ENCODE measurements at places on chromosomes 7 and 10.

GRCh38 chr10:85864868-85865526 is 501.6 kb downstream of the GRID1 start:
- DNase-seq = no peak

DNA sequence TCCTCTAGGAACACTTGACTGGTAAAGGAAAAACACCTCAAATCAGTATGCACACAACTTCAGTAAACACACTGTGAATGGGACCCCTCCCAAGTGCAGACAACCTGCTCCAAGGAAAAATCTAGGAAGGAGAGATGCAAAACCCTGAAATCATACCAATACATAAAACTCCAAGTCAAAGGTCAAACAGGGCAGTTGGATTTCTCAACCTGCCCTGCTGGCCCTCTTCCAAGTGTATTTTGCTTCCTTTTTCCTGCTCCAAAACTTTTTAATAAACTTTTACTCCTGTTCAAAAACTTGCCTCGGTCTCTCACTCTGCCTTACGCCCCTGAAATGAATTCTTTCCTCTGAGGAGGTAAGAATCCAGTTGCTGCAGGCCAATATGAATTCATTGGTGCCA is 665.1 kb downstream of the SORCS1 start:
- DNase-seq = no peak

DNA sequence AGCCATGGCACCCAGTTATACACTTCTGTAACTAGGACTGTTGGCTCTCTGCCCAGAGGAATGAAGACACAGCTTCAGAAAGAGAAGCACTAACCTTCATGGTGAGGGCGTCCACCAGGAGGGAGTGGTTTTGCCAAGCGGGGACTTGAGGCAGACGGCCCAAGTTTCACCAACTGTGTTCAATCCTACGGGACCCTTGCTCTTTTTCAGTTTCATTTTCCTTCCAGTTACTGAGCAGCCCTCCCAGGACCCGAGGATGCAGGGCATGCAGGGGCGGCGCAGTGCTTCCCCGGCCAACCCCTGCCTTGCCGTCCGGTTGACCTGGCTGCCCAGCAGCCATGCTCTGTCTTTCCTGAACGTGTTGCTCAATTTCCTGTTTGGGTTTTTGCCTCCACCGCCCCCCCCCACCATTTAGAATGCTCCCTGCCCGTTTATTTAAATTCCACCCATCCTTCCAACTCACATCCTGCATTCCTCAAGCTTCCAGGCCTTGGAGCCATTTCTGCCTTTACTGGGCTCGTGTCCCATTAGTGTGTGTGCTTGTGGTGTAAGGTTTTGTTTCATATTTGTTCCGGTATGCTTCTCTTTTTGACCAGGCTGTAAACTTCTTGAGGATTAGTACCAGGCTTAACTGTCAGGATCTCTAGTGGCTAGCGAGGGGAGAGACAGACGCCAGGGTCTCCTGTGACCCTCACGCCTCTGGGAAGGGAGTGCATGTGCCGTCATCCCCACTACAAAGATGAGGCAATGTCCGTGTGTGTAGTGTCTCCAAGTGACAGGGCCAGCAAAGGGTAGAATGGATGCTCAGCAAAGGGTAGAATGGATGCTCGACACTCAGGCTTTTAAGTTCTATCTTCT is 31.6 kb downstream of the IL15RA start:
- DNase-seq = peak; percentile 73

- peak; percentile 62 for DNase-seq
These were observed 42.1 kb downstream of the WBP1L start for GRCh38 chr10:102785818-102786217.

GRCh38 chr7:123622660-123623386 is 21.2 kb downstream of the ASB15 start:
- DNase-seq = no peak

GRCh38 chr10:67033878-67034277 is 108.0 kb downstream of the LRRTM3 start:
- no peak for DNase-seq

DNA sequence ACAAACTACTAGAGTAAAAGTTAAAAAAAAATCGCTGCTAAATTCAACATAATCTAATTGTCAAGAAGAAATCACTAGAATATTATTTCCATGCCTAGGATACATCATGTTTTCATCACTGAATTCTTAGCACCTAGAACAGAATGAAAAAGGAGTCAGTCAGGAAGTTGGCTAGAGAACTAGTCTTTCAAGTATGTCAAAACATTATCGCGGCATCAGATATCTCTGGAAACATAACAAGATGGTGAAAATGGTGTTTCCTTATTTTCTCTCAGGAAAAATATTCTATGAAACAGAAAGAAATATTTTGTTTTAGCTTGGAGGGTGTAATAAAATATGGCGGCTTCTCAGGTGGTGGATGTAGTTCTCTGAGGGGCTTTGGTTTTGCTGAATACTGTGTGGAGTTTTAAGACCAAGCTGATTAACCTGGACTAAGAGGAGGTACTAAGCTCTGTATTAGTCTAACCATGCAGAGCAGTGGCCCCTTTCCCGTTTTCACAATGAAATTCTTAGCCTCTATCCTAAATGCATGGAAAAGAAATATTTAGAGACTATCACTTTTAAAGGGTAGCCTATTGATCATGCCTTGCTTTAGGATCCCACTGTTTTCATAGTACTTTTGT is 205.6 kb downstream of the MDFIC start:
- peak; percentile 46 for DNase-seq

DNA sequence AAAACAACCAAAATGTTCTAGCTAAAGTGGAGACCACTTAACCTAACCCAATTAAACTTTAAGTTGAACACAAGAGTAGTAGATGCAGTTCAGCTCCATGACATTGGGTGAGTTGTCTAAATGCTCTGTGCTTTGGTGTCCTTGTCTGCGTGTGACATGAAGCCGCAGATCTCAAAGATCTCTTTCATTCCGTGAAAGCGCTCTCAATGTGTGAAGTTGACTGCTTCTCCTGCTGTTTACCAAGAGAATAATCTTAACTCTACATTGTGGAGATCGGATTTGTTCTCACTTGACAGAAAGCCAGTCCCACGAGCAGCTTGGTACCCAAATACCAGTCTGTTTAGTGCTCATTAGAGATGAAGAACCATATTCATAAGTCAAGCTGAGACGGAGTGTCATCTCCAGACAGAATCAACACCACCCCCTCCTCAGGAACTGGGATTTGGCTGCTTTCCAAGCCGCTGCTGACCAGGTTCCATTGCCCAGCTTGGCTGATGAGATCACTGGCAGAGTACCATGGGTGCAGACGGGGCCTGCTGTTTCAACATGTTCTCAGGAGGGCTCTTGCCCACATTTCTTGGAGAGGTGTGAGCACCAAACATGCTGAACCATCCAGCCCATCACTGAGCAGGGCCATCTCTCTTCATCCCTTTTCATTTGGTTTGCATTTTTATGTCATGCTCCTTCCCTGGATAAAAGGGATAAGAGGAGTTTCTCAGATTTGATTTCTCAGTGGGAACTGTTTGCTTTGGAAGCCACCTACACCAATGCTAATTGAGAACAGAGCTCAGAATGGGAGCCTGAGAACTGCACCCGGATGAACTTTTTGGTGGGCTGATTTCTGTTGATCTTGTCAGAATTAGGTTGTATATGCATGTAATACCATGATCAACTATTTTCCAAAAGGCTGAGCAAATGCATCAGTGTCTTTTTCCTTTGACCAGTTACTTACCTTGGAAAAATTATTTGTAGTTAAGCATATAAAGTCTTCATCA is 95.8 kb upstream of the AGBL3 start:
- no peak for DNase-seq

DNA sequence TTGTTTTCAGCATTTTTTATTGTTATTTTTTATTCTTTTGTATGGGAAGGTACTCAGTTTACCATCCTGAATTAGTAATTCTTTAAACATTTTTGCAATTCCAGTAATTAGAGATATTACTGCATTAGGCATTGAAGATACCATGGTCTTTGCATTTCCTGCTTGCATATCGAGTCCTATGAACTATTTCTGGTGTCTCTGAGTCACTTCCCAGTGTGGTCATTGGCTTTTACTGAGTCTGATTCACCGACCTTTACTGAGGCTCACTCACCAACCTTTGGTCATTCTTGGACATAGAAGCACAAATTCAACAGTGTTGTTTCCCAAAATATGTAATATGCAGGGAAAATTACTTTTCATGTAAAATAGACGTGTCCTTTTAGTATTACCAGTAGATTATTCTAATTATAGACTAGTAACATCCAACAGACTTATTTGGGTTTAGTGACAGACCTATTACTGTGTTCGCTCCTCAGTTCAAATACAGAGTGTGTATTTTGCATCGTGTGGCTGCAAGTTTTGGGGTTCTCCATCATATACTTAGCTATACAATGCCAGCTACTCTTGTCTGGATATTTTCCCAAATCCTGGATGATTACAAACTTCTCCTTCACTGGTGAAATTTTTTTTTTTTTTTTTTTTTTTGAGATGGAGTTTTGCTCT is 180.7 kb upstream of the PRSS1 start:
- peak; percentile 55 for DNase-seq

DNA sequence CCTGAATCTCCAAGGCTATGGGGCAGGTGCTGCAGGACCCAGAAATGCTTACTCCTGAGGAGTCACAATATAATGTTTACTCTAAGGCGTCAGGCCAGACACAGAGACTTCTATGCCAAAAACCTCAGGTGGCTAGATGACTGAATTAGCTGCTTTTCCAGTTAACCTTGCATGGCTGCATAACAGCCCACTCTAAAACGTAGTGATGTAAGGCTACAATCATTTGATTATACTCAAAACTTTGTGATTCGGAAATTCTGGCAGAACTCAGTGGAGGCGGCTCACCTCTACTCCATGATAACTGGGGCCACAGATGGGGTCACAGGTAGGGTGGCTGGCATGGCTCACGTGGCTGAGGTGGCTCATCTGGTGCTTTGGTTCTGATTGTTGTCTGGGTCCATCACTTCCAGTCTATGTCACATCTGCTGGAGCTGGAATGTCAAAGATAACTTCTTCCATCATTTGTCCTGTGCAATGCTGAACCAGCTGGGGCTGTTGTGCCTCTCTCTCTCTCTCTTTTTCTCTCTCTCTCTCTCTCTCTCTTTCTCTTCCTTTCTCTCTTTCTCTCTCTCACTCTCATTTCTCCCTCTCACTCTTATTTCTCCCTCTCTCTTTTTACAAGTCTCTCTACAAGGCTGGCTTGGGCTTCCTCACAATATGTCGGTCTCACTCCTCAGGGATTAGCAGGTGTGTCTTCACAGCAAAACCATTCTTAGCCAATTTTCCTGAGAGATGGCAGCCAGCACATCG is 11.8 kb downstream of the TMEM72 start:
- no peak for DNase-seq

- no peak for DNase-seq
These were observed 125.6 kb upstream of the ZNF32 start for GRCh38 chr10:43774234-43774769.

DNA sequence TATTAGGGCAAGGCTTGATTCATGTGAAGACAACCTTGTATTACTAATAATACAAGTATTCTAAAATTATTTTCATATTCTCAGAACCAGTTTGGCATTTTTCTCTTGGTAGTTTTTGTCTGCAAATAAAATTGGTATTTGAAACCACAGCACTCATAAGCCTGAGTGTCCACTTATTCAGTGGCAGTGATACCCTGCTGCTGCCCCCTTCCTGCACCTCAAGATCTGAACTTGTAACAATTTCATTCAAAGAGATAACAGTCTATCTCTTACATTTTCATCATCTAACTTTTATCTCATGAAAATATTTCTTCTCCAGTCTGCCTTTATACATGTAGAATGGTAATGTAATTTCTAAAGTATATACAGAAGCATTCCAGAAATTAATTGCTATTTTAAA is 9.3 kb downstream of the TFAM start:
- DNase-seq = no peak

- DNase-seq = no peak
These were observed 3.8 kb downstream of the SLC4A2 start for GRCh38 chr7:151063212-151063561.

DNA sequence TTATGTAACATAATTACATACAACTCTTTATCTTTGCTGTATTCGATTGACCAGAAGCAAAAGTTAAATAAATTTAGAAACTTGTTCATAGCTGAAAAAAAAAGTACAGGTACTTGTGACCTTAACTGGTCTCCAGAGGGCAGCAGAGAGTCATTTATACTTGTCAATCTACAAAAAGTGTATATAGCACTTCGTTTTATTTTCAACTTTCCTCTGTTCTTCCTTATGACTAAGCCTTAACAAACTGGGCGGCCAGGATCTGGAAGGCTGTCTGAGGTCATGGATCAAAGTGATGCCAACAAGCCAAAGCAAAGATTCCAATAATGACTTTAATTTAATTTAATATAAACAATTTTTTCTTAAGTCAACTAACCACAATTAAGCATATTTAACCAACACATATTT is 29.8 kb downstream of the C10orf67 start:
- DNase-seq = peak; percentile 83

DNA sequence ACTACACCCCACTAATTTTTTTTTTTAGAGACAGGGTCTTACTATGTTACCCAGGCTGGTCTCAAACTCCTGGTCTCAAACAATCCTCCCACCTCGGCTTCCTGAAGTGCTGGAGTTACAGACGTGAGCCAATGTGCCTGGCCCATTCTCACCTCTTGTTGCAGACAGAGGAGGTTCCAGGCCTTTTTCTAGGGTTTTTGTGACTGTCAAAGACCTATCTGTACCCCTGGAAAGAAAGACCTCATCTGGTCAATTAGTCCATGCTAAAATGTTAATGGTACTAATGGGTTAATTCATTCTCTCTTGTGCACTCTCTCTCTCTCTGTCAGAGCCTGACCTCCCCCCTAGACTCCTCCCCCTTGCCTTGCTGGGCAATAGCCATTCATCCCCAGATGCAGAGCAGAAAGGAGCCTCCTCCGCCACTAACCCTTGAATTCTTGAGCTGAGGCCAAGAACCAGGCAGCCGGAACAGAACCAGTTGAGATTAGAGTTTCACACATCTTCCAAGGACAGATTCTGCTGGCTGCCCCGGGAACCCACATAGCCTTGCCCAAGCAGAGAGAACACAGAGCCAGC is 209.7 kb downstream of the SKIDA1 start:
- DNase-seq = no peak

DNA sequence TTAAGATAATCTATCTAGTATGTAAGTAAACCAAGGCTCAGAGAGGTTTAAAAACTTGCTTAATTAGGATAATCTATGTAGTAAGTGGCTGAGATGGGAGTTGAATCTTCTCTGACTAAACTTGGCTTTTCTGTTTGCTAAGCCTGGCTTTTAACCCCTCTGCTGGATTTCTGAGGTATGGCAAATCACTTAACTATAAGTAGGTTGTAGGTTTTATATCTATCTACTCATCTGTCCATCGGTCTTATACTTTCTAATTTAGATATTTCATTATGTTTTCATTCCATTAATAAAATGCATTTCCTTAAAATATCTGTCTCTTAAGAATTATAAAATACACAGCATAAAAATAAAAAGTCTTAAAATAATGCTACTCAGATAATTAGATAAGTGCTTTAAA is 59.4 kb downstream of the ST7 start:
- DNase-seq = peak; percentile 84

GRCh38 chr7:4352069-4352468 is 330.0 kb upstream of the FOXK1 start:
- no peak for DNase-seq

DNA sequence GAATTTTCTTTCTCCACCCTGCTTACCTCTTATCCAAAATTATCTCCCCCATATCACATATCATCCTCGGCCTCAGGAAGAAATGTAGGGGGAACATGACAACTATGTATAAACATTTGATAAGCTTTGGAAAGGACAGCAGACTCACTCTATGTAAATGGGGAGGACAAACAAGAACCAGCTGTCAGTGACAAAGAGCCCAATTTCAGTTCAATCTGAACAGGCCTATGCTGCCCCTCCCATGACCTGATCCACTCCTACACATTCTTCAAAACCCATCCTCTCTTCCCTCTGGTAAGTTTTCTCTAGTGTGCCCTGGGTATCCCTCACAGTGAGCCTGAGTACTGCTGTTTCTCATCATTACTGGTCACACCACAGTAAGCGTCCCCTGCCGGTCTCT is 20.8 kb downstream of the FZD9 start:
- DNase-seq = no peak

GRCh38 chr7:135277161-135277560 is 43.5 kb downstream of the STRA8 start:
- DNase-seq = no peak
